Bronchial epithelial cell (primary cell): ENCODE measurements at places on chromosomes 7 and 10.

- no peak for DNase-seq
These were observed 21.3 kb downstream of the CPA1 start for GRCh38 chr7:130401578-130401977.

- no peak for DNase-seq
These were observed 24.4 kb downstream of the CPED1 start for GRCh38 chr7:121012919-121013318.

DNA sequence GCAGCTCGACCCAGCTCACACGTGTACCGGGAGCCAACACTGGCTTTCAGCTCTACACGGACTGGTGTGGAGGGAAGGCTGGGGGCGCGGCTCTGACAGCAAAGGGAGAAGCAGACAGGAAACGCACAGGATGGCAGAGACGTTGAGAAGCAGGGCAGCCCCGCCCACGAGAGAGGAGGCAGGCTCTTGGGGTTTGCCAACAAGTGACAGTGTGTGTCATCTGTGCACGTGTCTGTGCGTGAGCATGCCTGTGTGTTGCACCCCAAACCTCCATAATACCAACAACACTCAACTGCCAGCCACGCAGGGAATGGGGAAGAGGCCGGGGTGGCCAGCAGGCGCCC lies 64.4 kb upstream of the PDGFA start:
- DNase-seq: no peak

- DNase-seq: peak; percentile 4
These were observed 185.4 kb upstream of the SHH start for GRCh38 chr7:155997431-155998327.

DNA sequence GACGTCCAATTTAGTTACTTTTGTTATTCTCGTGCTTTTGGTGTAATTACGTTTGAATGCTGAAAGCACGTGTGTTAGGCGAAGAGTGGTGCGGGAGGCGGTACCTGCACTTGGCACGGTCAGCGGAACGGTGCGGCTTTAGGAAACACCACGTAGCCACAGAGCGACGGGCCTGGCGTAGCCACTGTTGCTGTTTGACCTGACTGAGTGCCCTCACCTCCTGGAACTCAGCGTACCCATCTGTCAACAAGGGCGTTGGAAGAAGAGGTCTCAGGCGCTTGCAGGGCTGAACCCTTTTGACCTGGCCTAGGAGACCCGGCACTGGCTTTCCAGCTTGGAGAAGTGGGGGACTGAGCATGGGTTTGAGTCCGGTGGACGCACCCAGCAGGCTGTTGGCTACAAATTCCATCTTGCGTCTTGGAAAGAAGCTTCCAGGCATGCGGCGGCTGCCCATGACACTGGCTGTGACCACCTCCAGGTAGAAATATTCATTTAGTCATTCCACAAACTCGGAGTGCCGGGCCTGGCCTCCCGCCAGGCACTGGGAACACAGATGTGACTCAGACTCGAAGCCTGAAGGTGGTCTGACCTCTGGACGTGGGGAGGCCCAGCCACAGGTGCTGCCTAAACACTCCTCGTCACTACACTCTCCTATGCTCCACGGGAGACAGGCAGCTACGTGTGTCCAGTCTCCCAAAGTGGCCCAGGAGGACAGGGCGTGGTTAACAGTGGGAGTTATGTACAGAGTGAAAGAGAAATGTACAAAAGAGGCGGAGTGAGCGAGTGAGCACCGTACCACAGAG lies 22.2 kb downstream of the FAM20C start:
- DNase-seq: peak; percentile 69

GRCh38 chr10:70744617-70745143 lies 40.5 kb downstream of the TBATA start:
- no peak for DNase-seq

- DNase-seq: no peak
These were observed 757.1 kb downstream of the SORCS3 start for GRCh38 chr10:105398202-105398601.

GRCh38 chr7:30177965-30178364 lies 43.2 kb downstream of the MTURN start:
- no peak for DNase-seq
